ENCODE measurements at places on chromosomes 12 and 14.

DNA sequence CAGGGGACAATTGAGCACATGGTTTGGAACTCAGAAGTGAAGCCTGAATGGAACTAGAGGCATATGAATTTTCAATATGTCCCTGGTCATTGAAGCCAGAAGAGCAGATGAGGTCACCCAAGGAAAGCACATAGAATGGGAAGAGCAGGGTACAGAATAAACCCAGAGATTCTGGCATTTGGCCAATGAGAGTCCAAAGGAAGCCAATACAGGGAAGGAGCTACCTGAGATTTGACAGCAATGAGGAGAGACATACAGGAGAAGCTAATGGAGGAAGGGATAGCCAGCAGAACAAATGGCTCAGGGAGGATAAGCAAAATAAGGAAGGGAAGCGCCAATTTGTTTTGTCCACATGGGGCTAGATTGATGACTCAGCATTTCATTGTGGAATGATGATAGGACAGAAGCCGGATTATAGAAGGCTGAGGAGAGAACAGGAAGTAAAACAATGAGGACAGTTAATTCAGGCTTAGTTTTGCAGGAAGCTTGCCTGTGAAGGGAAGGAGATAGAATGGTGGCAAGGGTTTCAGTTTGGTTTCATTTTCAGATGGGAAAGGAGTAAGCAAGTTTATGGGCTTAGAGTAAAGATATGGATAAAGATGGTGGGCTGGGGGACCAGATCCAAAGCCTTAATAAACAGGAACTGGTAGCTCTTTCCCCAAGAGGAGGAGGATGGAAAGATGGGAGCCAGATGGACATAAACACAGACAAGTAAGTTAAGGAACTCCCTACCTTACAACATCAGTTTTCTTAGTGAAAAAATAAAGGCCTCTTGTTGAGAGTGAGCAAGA lies 3.2 kb upstream of the SPTSSA start:
- peak; percentile 35 for DNase-seq

DNA sequence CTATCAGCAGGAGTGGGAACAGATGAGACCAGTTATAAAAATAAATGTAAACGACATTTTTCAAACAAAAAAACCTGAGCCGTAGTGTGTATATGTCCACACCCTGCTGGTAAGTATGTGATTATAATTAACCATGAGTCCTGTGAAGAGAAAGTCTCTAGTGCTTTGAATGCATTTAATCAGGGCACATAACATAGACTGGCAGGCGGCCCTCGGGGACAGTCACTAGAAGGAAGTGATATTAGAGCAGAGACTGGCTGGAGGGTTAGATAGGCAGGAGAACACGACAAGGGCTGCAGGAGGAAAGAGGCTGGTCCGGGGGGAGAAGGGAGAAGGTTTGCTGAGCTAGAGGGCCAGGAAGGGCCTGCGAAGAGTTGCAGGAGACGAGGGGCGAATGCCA lies 23.8 kb upstream of the ELK3 start:
- DNase-seq: no peak

- no peak for DNase-seq
Measured at GRCh38 chr14:103738701-103739451, 23.3 kb downstream of the ZFYVE21 start.

DNA sequence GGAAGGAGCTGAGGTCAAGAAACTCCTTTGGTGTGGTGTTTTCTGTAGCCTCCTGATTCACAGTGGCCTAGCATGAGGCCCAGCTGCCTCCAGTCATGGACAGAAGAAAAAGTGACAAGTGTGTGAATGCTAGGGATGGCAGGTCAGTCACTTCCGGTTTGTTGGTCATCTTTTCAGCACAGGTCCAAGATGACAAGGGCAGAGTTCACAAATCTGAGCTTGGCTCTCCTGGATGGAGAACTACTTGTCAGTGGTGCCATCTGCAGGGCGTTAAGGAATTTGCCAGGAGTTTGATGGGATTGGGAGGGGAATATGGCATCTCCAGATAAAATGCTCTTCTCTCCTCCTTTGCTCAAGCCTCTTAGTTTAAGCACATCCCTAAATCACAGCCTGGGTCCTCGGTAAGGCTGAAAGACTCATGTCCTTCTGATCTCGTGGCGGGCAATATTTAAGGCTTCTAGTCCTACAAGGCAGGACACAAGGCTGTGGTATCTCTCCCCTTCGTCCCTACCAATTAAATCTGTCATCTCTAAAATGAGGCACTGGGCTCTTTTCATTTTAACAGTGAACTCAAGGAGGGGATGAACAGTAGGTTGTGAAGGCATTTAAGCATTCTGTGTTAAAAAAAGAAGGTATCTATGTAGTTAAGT lies 10.0 kb downstream of the TUBA1B start:
- peak; percentile 71 for DNase-seq

GRCh38 chr12:48787791-48788523 lies 932 bp downstream of the ADCY6 start:
- no peak for DNase-seq

- no peak for DNase-seq
Measured at GRCh38 chr14:89672636-89673511, 255.8 kb upstream of the FOXN3 start.

DNA sequence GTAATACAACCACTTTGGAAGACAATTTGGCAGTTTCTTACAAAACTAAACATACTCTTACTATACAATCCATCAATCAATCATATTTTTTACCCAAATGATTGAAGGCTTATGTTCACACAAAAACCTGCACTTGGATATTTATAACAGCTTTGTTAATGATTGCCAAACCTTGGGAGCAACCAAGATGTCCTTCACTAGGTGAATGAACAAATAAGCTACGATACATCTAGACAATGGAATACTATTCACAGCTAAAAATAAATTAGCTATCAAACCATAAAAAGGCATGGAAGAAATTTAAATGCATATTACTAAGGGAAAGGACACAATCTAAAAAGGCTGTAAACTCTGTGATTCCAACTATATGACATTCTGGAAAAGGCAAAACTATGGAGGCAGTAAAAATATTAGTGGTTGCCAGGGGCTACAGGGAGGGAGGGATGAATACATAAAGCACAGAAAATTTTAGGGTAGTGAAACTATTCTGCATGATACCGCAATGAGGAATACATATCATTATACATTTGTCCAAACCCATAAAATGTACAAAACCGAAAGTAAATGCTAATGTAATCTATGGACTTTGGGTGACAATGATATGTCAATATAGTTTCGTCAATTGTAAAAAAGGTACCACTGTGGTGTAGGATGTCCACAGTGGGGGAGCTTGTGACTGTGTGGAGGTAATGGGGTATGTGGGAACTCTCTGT lies 70.5 kb downstream of the GPR65 start:
- DNase-seq: no peak

GRCh38 chr12:62601765-62602164 lies 135.1 kb downstream of the MON2 start:
- DNase-seq: no peak

DNA sequence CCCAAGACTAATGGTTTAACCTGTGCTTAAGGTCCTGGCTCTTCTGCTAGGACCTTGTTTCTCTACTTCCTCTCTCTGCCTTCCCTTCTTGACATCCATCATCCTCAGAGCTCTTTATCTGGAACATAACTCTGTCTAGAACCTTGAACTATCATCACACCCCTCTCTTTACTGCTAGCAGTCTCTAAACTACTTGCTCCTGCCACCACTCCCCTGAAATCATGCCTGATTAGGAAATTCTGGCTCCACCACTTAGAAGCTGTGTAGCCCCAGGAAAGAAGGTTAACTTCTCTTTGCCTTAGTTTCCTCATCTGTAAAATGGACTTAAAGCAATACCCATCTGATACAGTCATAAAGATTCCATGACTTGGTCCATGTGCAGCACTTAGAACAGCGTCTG lies 9.1 kb downstream of the SLC38A1 start:
- no peak for DNase-seq

DNA sequence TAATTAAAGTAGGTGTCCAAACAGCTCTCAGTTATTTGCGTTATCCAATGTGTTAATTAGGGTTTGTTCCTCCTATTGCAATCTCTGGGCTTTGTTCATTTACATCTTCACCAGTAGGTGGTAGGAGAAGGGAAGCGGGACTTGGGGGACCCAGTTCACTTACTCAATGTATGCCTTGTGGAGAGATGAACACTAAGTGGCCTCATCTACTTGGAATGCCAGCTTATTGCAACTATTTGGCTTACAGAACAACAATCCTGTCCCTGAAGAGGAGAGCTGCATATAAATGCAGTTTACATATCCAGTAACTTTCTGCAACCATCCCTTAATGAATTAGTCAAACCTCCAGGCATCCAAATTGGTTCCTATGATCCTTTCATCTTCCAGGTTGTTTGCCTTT lies 417.1 kb upstream of the CCDC196 start:
- no peak for DNase-seq

GRCh38 chr12:94150240-94151121 lies 2.1 kb downstream of the PLXNC1 start:
- no peak for DNase-seq

- no peak for DNase-seq
Measured at GRCh38 chr14:64509036-64509435, 4.5 kb downstream of the ZBTB1 start.

DNA sequence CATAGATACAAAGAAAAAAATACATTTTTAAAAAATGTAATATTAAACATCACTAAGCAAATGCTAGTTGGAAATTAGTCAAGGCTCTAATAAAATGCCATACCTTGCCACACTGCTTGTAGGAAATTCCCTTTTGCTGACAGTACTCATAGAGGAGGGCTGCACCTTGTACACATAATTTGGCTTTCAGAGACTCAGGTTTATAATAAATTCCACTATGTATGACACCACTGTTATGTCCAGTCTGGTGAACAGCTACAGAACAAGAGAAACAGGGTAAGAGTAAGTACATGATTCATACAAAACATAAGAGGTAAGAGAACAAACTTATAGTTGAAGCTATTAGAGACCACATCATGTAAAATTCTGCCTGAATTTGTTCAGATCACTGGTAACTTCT lies 10.1 kb downstream of the L2HGDH start:
- peak; percentile 13 for DNase-seq

GRCh38 chr12:102833687-102834441 lies 83.2 kb downstream of the PAH start:
- DNase-seq: peak; percentile 34

GRCh38 chr12:96221391-96221790 lies 27.2 kb downstream of the ELK3 start:
- peak; percentile 59 for DNase-seq

DNA sequence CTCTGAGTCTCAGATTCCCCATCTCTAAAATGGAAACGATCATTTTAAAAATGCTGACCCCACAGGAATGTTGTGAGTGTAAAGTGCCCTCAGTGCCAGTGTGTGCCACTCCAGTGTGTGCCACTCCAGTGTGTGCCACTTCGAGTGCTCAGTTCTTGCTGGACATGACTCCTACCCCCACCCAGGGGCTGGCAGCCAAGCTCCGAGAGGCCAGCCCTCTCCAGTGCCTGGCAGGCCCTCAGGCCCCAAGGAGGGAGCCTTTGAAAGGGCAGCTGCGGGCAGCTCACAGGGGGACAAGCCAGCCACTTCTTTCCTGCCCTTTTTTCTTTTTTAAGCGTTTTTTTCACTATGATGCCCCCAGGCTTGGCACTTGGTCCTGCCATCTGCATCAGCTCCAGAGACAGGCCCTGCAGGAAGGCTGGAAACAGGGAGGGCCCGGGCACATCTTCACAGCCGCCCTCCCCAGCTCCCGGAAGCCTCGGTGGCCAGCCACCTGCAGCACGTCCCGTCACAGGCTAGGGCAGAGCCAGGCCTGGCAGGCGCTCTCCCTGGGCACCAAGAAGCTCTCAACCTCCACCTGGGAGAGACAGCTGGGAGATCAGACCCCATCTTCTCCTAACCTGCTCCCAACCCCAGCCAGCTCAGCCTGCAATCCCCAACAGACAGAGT lies 29.8 kb downstream of the NCOR2 start:
- no peak for DNase-seq

- DNase-seq: peak; percentile 33
Measured at GRCh38 chr12:69000074-69000473, 67.1 kb upstream of the CPM start.

GRCh38 chr12:100348657-100349454 lies 8.0 kb upstream of the SLC17A8 start:
- peak; percentile 47 for DNase-seq

DNA sequence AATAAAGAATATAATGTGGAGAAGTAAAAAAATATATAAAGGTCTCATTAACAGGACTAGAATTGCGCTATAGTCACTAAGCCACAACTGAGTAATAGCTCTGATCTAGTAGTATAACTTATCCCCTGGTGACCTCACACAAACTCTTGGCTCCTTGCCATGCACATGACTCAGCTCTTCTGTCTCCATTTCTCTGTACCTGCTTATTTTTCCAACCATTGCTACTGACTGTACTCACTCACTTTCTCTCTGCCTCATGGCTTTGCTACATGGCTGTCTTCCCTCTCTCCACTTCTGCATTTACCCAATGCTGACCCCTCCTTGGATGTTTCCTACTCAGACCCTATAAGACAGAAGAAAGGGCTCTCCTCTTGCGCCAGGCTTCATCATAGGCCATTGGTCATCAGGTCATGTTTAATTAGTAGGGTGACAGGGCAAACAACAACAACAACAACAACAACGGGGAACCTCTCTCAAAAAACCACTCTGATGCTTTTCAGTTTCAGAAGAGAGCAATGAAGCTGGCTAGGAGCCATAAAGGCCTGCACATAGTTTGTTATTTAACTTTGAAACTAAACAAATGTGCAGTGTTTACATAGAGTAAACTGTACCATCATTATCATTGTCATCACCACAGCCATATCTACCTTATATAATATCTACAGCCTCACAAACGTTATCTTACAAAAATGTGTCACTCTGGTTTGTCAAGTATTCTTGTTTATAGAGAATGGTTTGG lies 25.6 kb upstream of the KRAS start:
- peak; percentile 97 for DNase-seq

DNA sequence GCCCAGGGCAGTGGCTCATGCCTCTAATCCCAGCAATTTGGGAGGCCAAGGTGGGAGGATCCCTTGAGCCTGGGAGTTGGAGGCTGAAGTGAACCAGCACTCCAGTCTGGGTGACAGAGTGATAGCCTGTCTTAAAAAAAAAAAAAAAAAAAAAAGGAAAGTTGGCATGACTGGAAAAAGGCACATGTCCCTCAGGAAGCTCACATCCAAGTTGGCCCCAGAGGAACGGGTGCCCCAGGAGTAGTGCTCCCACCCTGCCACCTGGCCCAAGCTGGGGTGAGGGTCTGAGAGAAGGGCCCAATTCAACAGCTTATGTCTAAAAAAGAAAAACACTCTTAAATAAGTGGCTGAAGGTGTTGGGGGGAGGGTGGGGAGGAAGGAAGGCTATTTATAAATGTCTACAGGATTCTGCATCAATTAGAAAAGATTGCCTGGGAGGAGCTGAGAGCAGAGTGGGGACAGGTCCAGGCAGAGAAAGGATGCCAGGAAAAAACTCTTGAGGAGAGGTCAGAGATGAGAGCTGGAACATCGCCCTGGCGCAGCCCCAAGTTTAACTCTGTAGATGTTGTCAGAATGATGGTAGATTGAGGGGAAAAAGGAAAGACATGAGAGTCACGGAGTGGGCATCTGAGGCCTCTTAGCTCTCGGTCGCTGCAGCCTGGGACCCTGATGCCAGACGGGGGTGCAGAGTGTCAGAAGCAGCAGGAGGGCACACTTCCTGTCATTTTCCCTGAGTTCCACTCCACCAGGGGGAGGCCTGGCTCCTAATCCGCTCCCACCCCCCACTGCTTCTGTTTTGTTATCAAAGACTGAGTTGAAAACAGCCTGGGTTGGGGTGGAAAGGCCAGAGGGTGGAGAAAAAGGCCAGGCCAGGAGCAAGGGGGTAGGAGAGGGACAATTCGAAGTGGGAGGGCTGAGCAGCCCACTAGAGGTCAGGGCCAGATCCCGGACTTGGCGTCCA lies 7.3 kb downstream of the SPRYD3 start:
- no peak for DNase-seq

- peak; percentile 44 for DNase-seq
Measured at GRCh38 chr12:124752437-124753227, 111.0 kb downstream of the SCARB1 start.
